ENCODE measurements at places on chromosomes 2 and 18.
A peak's percentile ranks its signal among the peaks of the same experiment; 100 is the strongest.

DNA sequence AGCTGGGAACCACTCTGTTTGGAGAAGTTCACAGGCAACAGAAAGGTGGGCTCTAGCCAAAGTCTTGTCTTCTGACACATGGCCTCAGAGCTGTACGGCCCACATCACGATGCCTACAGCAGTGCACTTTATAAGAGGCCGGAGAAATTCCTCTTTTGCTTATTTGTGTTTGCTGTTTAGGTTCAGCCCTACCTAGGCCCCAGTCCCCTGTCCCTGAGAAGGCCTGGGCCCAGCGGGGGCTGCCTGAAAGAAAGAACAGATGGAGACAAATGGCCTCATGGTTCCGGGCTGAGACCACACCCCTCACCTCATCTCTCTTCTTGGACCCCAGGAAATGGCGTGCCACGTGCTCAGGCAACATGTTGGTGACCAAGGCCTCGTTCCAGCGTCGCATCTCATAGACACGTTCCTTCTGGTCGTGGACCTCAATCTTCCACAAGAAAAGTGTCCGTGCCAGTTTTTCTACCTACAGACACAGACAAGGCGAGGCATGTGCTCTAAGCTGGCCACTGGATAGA lies 30.9 kb downstream of the CENPO start:
- no peak for DNase-seq

DNA sequence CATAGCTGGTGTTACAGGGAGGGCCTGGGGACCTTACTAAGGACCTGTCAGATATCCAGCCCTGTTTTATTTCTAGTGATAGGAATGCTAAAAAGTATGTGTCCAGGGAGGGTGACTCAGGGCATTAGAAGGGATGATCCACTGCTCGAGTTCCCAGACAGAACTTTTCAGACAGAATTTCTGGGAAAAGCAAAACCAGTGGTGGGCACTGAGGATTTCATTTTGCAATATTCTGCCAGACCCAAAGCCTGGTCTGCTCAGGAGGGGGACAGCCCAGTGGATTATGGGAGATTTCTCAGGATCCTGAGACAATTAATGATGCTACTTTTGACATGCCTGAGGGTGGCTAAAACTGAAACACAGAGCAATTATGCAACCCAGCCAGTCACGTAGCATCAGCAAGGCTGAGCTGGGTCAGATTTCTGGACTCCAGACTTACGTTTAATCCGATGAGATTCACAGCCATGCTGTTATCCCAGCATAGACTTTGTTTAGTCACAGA lies 4.7 kb upstream of the KCNE4 start:
- DNase-seq = peak; percentile 63

DNA sequence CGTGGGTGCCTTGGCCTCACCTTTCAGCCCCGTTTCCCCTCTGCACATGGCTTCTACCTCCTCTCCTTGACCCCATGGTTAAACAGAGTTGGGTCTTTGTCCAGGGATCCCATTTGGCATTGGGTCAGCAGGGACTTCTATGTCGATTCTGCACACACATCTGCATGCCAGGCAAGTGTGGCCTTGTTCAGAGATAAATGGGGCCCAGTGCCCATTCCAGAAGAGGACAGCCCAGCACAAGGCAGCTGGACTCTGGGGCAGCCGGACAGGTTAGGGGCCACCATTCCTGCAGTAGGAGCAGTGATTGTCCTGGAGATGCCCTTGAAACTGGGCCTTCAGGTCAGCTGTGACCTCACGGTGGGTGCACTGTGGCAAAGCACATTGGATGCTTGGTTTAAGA lies 13.1 kb downstream of the CABLES1 start:
- no peak for DNase-seq

DNA sequence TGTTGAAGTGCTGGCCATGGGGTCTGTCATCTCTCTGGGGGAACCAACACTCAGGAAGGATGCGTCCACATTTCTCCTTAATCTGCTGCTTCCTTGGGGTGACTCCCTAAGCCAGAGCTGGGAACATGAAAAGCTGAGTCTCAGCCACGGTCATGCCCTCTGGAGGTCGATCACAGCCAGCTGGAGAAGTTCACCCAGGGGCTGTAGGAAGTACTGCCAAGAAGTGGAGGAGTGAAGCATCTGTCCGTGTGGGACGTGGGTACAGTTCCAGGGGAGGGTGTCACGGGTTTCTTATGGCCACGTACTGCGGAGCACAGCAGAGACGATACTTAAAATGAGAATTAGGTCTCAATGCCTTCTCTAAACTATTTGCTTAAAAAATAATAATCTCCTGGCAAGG lies 42.4 kb upstream of the IGFBP2 start:
- no peak for DNase-seq

DNA sequence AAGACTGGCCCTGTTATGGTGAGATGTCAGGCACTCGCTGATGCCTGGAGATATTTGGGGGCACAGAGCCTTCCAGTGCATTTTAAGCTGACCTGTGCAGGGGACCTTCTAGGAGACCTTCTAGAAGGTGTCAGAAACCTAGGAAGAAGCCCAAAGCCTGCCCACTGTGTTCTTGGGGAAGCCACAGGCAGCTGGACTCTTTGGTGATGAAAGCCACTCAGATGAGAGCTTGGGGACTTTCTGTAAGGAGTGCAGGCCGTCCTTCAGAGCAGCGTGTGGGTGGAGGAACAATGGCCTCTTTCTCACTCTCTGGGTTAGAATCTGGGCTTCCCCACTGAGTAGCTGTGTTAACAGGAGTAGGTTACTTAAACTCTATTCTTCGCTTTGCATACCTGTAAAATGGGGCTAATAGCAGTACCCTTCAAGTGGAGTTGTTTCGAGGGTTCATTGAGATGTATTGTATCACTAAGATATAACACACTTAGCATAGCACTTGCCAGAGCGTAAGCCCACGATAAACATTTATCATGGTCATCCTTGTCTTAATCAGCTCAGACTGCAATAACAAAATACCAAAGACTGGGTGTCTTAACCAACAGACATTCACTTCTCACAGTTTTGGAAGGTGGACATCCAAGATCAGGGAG lies 322.3 kb upstream of the EPAS1 start:
- no peak for DNase-seq

- peak; percentile 29 for DNase-seq
These were observed 5.1 kb upstream of the CALCRL start for GRCh38 chr2:187453078-187453641.

- no peak for DNase-seq
These were observed 265.9 kb downstream of the NUP35 start for GRCh38 chr2:183390109-183390508.

DNA sequence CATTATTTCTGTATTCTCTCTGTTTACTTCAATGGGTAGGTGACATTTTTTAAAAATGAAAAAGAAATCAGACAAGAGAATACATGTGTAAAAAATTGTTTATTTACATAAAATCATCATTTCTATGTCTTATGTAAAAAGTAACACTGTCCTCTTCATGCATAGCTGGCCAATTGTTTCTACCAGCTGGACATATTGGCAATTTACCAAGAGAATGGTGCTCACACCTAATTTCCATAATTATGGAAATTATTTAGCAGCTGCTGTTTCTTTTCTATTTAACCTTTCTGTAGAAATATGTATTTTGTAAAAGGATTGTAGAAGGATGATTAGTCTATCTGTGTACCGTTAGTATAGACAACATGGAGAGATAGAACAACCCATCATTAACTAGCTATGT lies 791.9 kb downstream of the TRIB2 start:
- DNase-seq = no peak

- DNase-seq = no peak
These were observed 41.9 kb downstream of the LHCGR start for GRCh38 chr2:48713647-48714046.

GRCh38 chr18:23574611-23575308 lies 11.5 kb downstream of the NPC1 start:
- no peak for DNase-seq

- DNase-seq = no peak
These were observed 220.2 kb upstream of the APCDD1 start for GRCh38 chr18:10234281-10234680.

DNA sequence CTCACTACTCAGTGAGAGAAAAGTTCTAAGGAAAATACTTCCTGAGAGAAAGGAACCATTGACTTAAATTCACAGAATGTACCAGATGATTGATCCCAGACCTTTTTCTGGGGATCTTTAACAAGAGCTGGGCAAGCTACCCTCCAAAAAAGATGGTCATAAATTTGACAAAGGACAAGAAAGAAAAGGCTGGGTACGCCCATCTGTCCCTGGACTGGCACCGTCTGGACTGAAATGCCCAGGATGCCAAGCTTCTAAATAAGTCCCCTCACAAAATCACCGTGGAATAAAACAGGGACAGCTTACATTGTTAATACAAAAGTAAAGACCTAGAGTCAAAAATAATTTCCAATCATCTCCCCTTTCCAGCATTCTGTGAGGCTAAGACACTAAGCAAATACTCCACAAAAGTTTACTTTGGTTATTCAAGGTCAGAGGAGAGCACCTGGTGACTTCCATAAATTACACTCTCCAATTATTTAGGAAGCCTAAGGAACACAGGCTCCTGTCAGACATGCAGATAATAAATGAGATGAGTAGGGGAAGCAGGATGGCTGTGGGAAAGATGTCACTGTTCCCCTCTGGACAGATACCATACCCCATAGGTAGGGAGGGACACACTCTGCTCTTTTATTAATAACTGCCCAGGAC lies 69.9 kb downstream of the UXS1 start:
- DNase-seq = no peak

- DNase-seq = no peak
These were observed 373.6 kb upstream of the ST6GAL2 start for GRCh38 chr2:107259408-107260195.

GRCh38 chr18:35983147-35983546 lies 10.7 kb downstream of the RMP24 start:
- no peak for DNase-seq

DNA sequence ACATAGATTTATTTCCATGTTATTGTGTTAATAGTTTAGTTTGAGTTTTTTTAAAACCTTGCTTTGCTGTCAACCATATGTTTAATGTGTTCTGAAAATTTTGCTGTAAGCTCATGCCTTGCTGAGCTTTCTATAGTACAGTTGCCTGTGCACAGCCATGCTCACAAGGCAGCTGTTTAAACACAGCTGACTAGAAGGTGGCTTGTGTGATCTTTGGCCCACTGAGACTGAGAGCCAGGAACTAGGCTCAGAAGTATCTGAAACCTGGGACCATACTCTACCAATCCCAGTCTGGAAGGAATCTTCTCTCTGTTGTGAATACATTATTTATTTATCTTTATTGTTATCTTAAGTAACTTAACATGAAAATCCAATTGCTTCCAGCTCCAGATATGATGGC lies 350.5 kb downstream of the KIAA1328 start:
- no peak for DNase-seq

DNA sequence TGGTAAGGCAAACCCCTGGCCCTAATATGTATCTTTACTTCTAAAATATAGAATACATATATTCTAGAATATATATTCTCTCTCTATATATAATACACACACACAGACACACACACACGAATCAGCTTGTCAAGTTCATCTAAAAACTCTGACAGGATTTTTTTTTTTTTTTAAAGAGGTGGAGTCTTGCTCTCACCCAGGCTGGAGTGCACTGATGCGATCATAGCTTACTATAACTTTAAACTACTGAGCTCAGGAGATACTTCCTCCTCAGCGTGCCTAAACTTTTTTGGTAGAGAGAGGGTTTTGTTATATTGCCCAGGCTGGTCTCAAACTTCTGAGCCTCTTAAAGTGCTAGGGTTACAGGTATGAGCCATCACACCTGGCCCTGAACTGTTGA lies 45.2 kb downstream of the DOK1 start:
- no peak for DNase-seq

GRCh38 chr2:12046641-12047040 lies 300.2 kb downstream of the LPIN1 start:
- peak; percentile 64 for DNase-seq

GRCh38 chr2:177886824-177887223 lies 185.8 kb downstream of the PDE11A start:
- no peak for DNase-seq

GRCh38 chr2:27965841-27966240 lies 75.3 kb downstream of the BABAM2 start:
- DNase-seq = no peak

DNA sequence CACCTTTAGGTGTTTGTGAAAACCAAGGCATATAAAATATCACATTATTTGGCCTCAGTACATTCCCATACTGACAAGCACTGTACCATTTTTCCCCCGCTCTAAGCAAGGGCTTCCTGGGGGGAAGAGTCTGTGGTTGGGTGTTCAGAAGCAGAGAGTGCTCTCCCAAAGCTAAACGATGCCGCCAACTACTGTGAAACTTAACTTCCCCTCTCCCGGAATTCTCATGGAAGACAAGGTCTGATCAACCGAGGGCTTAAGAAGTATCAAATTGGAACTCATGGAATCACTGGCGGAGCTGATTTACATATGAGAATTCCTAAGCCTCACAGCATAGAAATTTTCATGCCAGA lies 433 bp upstream of the MFF start:
- no peak for DNase-seq

DNA sequence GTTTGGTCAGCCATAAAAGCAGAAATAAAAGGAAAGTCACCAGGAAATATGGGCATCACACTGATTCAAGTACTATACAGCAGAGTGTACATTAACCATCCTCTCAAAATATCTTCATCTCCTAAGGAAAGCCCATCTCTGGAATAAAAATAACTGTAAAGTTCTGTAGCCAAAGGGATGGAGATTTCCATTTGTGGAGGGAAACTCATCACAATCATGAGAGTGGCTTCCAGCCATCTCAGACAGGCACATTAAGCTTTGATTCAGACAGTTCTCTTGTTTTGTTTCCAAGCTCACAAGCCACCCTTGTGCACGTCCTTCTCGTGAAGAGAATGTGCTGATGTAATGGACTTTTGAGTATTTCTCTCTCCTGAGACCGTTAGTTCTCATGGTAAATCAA lies 695.5 kb downstream of the LRRTM4 start:
- no peak for DNase-seq

- no peak for DNase-seq
These were observed 48.1 kb downstream of the CYTIP start for GRCh38 chr2:157395811-157396210.

DNA sequence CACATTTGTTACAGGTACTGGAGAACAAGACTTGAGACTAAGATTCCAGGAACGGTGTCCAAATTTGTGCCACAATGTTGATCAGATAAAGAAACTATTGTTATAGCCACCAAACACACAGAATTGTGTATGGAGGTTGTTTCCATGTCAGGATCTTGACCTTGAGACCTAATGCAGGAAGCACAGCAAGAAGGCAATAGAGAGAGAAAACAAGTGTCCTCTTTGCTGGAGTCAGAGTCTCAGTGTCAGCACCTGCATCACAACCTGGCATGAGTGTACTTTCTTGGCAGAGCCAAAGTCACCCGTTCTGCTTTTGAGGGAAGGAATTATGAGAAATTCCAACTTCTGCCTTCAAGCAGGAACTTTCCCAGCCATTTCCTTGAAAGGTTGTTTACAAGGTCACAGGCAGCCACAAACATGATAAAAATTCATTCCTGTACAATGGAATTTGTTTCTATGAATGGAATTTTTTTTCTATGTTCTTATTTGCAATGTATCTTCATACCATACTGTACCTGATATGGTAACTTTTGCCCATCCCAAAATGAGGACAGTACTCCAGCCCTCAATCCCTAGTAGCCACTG lies 118.4 kb downstream of the PKP4 start:
- DNase-seq = no peak
